ENCODE measurements at places on chromosomes 4 and X. TPM values are rescaled to one million over a fixed set of nuclear protein-coding genes. Genes with fewer than 3 reads are reported as not detected.

DNA sequence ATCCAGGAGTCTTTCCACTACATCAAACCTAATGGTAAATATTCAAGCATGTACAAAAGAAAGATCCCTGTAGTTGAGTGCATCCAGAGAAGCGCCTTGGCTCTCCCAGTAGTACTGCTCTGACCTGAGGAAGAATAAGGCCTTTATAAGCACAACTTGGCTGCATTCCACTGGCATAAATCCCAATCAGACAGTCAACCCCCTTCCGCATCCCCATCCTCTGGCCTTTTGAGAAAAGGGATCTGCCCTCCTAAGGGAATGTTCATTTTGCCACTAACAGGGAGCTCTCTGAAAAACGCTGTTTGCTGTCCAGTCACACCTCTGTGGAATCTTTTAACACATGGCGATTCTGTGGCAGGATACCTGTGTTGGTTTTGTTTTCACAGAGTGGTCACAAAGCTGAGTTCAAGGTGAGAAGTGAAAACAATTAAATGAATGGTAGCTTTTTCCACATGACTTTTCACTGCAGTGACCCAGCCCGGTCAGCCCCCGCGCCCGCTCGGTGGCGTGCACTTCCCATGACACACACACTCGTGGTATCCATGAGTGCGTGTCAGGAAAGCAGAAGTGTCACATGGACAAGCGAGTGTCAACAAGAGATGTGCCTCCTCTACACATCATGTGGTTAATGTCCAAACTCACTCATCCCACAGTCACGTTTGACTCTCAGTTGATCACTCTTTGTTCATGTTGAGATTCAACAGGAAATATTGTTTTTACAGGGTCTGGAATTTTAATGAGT, 112.2 kb upstream of the ENPP6 start:
- no peak for DNase-seq

DNA sequence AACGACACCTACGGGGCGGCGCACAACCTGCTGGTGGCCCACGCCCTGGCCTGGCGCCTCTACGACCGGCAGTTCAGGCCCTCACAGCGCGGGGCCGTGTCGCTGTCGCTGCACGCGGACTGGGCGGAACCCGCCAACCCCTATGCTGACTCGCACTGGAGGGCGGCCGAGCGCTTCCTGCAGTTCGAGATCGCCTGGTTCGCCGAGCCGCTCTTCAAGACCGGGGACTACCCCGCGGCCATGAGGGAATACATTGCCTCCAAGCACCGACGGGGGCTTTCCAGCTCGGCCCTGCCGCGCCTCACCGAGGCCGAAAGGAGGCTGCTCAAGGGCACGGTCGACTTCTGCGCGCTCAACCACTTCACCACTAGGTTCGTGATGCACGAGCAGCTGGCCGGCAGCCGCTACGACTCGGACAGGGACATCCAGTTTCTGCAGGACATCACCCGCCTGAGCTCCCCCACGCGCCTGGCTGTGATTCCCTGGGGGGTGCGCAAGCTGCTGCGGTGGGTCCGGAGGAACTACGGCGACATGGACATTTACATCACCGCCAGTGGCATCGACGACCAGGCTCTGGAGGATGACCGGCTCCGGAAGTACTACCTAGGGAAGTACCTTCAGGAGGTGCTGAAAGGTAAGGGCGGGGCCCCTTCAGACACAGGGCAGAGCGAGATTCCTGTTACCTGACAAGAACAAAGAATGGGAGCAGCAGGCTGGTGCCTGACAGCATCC, 11.7 kb downstream of the RPL9 start:
- DNase-seq, result peak; percentile 58

DNA sequence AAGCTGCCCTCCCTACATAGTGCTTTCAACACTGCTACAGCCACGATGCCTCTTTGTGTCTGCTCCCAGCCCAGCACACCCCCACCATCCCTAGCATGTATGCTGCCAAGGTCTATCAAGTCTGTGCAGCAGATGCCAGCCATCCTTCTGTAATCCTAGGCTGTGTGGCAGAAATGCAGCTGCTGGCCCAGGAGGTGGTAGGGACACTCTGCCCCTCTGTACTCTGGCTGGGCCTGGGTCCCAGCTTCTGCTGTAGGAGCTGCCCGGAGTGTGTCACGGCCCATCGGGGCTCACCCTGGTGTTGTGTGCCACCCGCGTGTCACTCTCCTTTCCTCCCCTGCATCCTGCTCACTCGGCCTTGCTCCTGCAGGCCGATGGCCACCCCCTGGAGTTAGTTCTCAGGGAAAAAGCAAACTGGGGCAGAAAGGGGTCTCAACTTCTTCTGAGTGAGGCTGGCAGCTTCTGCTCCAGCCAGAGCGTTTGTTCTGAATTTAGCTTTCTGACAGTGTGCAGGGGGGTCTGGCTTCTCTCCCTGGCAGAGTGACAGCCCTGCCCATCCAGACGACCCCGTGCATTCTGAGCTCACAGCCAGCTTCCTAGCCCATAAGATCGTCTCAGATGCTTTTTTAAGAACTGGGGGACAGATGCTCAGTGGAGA, 22.7 kb downstream of the PSAPL1 start:
- DNase-seq, result no peak

- no peak for DNase-seq
Measured at GRCh38 chr4:19317377-19317776, 934.3 kb upstream of the SLIT2 start.

- DNase-seq, result no peak
Measured at GRCh38 chr4:93299118-93299517, 529.4 kb upstream of the ATOH1 start.

- DNase-seq, result no peak
Measured at GRCh38 chrX:41542536-41542935, 95.4 kb downstream of the NYX start.

DNA sequence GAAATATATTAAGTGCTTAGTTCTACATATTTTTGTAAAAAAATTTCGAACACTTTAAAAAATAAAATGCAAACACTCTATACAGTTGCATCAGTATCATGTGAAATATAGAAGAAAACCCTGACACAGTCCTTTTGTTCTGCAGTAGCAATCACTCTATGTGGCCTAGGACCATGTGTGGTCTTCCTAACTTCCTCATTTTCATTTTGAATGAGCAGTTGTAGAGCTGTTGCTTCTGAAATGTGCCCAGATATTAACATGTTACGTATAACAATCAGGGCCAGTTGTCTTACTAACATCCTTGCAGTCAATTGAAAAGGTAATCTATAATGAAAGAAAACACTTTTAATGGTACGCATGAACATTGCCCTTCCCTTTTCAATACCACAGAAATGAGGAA, 107.9 kb downstream of the ZNF827 start:
- DNase-seq, result no peak

- DNase-seq, result no peak
Measured at GRCh38 chr4:121094297-121094966, 22.1 kb upstream of the NDNF start.

- no peak for DNase-seq
Measured at GRCh38 chrX:109614951-109615350, 10.0 kb downstream of the KCNE5 start.

DNA sequence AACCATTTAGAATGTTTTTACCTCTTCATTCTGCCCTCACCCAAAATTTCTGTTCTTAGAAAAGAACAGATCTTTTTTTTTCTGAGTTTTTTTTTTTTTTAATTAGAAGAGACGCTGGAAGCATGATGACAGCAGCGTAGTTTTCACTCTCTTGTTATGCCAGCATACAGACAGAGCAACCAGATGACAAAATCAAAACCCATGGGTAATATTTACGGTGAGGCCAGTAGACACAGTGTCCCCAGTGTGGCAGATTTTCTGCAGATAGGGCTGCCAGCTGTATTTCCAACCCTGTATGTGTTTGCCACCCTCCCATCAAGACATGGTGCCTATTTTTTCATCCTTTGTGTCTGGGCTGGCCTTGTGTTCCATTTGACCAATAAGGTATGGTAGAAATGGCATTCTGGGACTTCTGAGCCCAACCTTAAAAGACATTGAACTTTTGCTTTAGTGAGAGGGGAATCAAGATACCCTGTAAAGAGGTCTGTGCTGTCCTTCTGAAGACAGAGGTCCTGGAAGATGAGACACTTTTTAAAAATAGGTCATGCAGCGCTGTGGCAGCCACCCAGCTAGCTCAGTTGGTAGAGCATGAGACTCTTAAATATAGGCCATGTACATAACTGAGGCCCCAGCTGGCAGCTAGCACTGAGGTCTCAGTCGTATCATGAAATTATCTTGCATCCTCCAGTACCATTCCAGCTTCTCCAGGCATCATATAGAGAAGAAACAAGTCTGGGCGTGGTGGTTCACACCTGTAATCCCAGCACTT, 6.7 kb upstream of the ZNF41 start:
- no peak for DNase-seq

- no peak for DNase-seq
Measured at GRCh38 chr4:120770897-120771296, 151.6 kb downstream of the PRDM5 start.

GRCh38 chrX:149759824-149760223, 14.0 kb upstream of the HSFX1 start:
- no peak for DNase-seq

DNA sequence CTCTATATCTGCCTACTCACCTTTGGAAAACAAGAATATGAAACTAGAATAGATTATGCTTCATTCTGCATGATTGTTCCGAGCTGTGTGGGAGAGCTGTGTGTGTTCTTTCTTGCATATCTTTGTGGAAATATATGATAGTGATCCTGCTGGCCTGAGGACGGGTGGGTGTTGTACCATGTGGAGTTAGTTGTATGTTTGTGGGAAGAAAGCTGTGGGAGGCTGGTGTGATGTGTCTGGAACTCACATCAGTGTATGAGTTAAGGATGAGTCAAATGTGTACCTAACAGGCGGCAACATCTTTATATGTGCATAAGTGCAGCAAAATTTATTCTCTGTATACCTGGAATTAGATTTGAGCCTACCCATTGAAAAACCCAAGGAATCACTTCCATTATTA, 208.1 kb upstream of the ADGRL3 start:
- peak; percentile 0 for DNase-seq

GRCh38 chr4:73045879-73046278, 23.6 kb downstream of the COX18 start:
- DNase-seq, result no peak

GRCh38 chrX:155246748-155247147, 17.5 kb downstream of the RAB39B start:
- no peak for DNase-seq

The CDX4 gene
- not detected for total RNA-seq

The FRG2 gene
- not detected for total RNA-seq

The TKTL1 gene
- not detected for total RNA-seq

The OPRPN gene
- total RNA-seq, result not detected

The SATL1 gene
- not detected for total RNA-seq

The MAP3K15 gene
- total RNA-seq, result not detected

The TCP11X2 gene
- not detected for total RNA-seq

The PGRMC1 gene
- 202 TPM for total RNA-seq
